Stomach (tissue), 19 donors: ENCODE measurements at places on chromosomes 1 and 21. TPM values are rescaled to one million over a fixed set of nuclear protein-coding genes. Genes with fewer than 3 reads are reported as not detected.

Gene LCE1F
- total RNA-seq = not detected

- DNase-seq = no peak
Measured at GRCh38 chr1:198601936-198602889, 36.6 kb upstream of the PTPRC start.

DNA sequence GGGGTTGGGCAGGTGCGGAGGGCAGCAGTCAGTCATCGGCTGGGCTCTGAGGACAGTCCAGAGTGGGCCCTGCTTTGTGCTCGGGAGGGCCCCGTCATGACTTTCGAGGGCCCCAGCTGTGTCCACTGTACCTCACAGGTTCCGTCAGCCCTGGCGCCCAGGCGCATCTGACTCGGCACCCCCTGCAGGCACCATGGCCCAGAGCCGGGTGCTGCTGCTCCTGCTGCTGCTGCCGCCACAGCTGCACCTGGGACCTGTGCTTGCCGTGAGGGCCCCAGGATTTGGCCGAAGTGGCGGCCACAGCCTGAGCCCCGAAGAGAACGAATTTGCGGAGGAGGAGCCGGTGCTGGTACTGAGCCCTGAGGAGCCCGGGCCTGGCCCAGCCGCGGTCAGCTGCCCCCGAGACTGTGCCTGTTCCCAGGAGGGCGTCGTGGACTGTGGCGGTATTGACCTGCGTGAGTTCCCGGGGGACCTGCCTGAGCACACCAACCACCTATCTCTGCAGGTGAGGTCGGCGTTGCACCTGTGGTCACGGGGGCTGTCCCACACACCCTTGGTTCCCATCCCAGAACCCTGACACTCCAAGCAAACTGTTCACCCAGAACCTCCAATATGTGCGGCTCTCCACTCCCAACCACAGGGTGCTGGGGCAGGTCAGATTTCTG is 7.8 kb downstream of the PODN start:
- no peak for DNase-seq

DNA sequence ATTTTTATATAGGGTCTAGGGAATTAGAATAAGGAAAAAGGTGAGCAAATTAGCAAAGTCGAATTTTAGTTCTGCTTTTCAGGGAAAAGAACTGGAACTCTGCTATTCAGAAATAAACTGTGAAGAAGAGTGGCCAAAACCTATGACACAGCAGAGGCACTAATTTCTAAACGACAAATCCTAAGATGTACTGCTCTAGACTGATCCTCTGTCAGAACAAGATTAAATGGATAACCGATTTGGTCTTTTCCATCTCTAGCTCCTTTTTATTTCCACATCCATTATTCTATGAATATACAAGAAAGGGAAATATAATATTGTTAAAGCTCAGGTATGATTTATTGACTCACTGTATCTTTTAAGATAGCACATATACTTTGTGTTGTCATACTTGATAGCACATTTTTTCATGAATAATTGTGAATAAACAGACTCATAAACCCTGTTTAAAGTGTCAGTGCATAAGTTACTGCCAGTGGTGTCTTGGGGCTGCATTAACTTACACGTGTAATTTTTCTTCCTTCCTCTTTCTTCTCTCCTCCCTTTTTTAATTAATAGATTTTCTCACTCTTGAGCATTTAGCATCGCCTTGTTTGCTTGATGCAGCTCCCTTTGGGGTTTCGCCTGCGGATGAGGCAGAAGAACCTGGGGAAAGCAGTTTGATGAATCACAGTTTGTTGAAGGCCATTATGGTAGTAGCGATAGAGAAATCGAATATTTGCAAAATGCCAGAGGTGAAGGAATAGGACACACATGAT is 496.6 kb downstream of the ADGRL2 start:
- DNase-seq = no peak

DNA sequence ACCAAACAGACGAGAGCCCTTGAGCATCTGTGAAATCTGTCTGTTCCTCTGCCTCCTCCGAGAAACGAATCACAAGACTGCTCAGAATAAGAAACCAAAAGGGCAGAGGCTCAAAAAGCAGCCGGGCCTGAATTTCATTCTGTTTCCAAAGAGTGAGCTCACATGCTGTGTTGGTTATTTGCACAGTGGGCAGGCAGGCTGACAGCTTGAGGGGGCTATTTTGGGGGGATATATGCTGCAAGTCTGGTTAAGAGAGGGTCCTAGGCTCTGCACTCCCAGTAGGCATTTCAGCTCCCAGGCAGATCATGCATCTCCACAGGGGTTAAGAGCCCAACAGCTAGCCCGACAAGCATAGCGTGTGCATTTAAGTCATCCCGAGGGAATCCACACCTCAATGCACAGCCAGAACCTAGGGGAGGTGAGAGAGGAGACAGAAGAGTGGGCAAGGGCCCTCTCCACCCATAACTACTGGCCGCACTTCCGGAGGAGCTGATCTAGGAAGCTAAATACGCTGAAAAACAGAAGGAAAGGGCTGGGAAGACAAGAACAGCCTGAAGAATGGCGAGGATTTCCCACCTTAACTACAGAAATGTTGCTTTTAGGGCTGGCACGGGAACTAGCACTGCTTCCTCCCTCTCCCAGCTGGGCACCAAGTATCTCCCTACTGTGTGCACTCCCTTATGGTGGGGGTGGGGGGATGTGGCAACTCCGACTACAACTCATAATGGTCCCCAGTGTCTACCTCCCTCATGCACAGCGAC is 3.7 kb downstream of the PGBD5 start:
- DNase-seq = no peak

Gene CDK18
- total RNA-seq = 97.8 TPM
